A549 (cell line): ENCODE measurements at places on chromosomes 12 and 14.

DNA sequence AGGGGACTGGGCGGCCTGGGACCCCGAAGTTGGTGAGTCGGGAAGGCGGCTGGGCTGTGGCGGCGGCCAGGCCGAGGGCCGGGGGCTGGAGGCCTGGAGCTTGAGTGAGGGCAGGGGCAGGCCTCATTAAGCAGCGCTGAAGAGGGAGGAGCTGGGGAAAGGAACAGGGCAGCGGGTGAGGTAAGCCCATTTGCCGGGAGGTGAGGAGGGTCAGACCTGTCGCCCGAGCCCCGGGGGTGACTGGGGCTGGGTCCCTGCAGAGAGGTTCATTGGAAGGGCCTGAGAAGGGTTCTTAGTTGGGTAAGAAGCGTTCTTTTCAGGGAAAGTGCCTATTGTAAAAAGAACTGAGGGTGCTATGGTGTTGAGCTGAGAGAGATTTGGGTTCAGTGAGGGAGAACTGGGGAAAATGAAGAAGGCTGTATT lies 441 bp downstream of the RAB5B start:
- peak; percentile 60 for DNase-seq

GRCh38 chr12:96136161-96136560 lies 58.0 kb upstream of the ELK3 start:
- DNase-seq = no peak

DNA sequence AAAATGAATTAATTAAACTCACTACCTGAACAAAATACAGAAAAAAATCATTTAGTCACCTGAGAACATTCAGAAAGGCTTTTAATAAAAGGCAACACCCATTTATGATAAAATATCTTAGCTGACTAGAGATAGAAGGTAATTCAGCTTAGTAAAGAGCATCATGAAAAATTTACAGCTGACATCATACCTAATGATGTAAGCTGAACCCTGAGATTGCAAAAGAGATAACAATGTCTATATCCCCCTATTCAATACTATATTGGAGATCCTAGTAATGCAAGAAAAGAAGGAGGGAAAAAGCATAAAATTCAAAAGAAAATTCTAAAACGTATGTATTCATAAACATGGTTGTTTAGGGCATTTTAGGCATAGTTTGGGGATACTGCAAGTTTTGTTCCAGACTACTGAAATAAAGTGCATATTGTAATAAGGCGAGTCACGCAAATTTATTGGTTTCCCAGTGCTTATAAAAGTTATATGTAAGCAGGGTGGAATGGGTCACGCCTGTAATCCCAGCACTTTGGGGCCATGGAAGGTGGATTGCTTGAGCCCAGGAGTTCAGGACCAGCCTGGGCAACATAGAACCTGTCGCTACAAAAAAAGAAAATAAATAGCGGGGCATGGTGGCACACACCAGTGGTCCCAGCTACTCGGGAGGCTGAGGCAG lies 292.0 kb downstream of the FBXL14 start:
- no peak for DNase-seq

- DNase-seq = no peak
These were observed 184.7 kb downstream of the TMX1 start for GRCh38 chr14:51424561-51425251.

DNA sequence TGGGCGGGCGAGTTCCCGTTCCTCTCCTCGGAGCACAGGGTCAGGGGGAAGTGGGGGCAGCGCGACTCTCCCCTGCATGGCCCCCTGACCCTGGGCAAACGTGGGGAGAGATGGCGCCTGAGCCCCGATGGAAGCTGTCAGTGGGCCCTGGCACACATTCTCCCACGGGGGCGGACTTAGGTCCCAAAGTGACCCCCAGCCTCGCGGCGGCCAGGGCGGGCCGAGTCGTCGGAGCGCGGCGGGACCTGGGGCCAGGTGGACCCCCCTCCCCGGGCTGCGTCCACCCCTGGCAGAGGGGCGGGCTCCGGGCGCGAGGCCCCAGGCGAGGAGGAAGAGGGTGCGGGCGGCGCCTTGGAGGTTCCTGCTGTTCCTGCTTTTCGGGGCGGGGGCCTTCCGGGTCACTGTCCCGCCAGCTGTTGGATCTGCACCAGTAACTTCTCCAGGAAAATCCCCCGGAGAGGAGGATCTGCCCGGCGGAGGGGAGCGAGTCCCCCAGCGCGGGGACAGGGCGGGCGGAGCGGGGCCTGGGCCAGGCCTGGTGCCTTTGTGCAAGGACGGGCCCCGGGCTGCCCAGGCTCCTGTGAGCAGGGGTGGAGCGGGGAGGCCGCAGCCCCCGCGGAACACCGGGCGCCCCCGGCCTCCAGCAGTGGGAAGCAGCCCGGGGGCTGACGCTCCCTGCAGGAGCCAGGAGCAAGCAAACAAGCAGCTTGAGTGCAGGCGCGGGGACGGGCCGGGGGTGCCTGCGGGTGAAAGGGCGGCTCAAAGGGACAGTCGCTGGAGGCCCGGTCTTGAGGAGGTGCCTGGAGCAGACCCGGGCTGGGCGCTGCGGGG lies 15.3 kb downstream of the TNFAIP2 start:
- DNase-seq = no peak

GRCh38 chr12:107355004-107355565 lies 261.7 kb upstream of the CRY1 start:
- no peak for DNase-seq

DNA sequence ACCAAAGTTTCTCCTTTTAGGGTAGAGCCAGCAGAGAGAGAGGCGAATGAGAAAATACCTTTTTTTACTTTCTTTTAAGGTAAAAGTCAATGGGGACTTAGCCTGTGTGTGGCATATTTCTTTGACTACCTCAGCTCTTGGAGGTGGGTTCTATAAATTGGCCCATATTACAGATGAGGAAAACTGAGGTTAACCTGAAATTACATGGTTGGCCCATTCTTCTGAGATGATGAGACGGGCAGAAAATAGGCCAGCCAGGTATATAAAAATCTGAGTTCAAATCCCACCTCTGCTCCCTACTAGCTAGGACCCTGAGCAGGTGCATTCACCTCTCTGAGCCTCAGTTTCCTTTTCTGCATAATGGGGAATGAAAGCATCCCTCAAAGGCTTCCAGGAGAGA lies 22.4 kb downstream of the LHX5 start:
- no peak for DNase-seq

GRCh38 chr14:23694085-23694948 lies 58.2 kb downstream of the DHRS2 start:
- no peak for DNase-seq

DNA sequence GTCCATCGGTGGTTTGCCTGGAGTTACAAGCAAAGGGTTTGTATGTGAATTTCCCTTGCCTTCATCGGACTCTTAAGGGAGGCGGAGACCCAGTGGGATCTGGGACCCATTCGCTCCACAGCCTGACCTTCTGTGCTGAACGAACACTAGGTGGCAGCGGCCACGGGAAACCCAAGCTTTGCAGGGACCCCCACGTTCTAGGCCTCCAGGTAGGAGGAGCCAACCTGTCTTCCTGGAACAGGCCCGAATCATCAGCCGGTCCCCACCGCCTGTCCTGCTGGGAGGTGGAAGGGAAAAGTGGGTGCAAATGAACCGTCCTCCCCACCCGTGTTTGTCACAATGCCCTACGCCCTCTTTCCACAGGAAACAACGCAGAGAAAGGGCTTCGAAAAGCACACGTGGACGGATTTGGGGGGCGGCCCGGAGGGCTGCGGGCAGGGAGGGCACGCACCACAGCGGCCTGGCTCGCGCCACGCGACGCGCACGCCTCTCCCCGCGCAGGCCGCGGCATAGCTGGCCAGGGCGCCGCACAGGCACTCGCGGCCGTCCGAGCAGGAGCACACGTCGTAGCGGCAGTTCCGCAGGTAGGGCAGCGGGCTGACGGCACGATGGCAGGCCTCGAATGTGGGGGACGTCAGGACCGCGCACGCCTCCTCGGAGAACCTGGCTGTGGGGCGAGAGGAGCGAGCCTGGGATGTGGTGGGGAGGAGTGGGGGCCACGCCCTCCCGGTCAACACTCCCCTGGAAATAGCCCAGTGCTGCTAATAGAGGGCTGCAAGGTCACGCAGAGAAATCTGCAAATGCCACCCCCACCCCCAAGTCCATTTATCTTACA lies 67.8 kb downstream of the VWF start:
- peak; percentile 39 for DNase-seq

DNA sequence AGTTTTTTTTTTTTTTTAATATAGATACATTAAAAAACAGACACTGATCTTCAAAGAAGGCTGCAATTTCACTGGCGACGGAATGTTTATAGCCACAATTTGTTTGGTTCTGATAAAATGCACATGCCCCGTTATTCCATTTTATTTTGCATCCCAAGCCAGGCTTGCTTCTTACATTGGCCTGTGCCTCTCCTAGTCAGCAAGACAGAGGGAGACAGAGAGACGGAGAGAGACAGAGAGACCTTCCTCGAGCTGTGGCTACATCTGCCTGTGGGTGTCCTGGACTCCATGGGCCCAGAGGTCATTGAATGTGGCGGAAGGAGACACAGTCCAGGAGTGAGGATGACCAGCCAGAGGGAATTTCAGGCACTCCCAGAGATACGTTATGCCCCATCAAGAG lies 926.6 kb downstream of the VRK1 start:
- DNase-seq = no peak

GRCh38 chr12:122094735-122095631 lies 16.4 kb downstream of the MLXIP start:
- no peak for DNase-seq

- peak; percentile 15 for DNase-seq
These were observed 55.5 kb upstream of the TTC7B start for GRCh38 chr14:90871605-90872233.

DNA sequence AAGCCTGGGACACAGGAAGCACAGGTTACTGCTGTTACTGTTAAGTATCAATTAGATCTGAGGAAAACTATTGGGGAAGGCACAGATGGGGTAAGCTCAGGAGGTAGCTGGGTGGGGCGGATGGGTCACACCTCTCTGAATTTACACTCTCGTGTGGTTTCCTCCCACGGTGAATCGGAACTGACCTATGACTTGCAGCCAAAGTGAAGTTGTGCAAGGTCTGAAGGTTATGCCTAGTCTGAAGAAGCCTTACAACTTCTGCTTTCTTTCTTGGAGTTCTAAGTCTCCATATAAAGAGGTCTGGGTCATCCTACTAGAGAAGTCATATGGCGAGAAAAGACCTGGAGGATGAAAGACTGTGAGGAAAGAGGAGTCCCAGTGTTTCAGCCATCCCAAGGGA lies 25.6 kb upstream of the GPATCH2L start:
- no peak for DNase-seq

GRCh38 chr12:115466076-115466475 lies 782.1 kb upstream of the TBX3 start:
- no peak for DNase-seq

GRCh38 chr12:100199023-100199346 lies 1.6 kb upstream of the ACTR6 start:
- DNase-seq = no peak

DNA sequence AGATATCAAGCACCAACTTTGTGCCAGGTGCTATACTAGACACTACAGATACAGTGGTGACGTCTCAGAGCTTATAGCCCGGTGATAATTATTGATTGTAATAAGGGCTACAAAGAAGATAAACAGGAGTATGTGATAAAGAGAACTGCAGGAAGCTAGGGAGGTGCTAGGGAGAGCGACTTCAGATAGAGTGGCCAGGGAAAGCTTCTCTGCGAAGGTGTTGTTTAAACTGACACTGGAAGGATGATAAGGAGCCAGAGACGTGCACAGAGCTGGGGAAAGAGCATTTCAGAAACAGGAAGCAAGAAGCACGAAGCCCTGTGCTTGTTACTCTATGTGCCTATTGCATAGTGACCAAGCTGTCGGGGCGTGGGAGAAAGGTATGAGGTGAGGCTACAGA lies 48.1 kb upstream of the OTX2 start:
- no peak for DNase-seq

- no peak for DNase-seq
These were observed 14.3 kb downstream of the XRCC3 start for GRCh38 chr14:103700753-103701490.

- DNase-seq = no peak
These were observed 127.3 kb downstream of the EFCAB11 start for GRCh38 chr14:89827265-89827664.

DNA sequence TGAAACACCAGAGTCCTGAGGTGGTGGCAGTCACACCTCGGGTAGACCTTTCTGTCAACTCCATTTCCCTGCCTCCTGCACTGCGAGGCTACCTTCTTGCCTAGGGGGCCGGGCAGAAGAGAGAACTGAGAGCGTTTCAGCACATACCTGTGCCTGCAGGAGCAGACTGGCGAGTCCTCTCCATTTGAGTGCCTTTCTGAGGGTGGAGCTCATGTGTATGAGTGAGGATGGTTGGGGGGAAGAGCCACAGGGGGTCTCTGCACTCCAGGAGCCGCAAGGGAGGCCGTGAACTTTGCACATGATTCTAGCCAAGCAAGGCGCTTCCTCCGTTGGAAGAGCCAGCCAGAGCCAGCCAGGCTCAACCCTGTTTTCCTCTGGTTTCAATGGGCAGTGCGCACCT lies 31.0 kb upstream of the CCND2 start:
- no peak for DNase-seq

GRCh38 chr12:24560192-24560775 lies 388.6 kb downstream of the BCAT1 start:
- no peak for DNase-seq

GRCh38 chr12:29644536-29645162 lies 139.1 kb downstream of the TMTC1 start:
- DNase-seq = no peak

GRCh38 chr12:76426160-76426559 lies 77.9 kb upstream of the BBS10 start:
- no peak for DNase-seq

- no peak for DNase-seq
These were observed 1.4 kb upstream of the HOXC10 start for GRCh38 chr12:53983568-53983949.

DNA sequence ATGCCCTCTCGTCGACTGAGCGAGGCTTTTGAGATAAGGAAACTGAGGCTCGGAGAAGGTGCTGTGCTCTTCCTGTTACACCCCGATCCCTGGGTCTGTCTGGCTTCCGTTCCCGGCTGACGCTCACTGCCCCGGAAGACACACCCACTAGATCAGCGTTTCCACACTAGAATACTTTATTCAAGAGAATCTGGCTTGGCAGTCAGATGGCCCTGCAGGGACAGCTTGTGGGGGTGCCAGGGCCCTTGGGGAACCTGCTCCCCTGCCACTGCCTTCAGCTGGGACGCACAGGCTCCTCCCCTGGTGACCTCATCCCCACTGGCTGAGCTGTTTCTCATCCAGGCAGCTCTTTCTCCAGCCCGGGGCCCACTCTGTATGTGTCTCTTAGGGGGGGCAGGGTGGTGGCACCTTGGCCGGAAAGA lies 13.7 kb downstream of the PGF start:
- no peak for DNase-seq

GRCh38 chr12:23921099-23921856 lies 28.2 kb downstream of the SOX5 start:
- DNase-seq = no peak

- no peak for DNase-seq
These were observed 1.7 kb downstream of the PAWR start for GRCh38 chr12:79689061-79689476.

- no peak for DNase-seq
These were observed 48.7 kb upstream of the GARIN2 start for GRCh38 chr14:67140556-67140955.
